Erythroblast (primary cell): ENCODE measurements at places on chromosomes 3 and 15.

GRCh38 chr3:120449251-120449650, 1.5 kb downstream of the FSTL1 start:
- no peak for DNase-seq

- no peak for DNase-seq
Measured at GRCh38 chr3:182182531-182182968, 470.8 kb downstream of the SOX2 start.

DNA sequence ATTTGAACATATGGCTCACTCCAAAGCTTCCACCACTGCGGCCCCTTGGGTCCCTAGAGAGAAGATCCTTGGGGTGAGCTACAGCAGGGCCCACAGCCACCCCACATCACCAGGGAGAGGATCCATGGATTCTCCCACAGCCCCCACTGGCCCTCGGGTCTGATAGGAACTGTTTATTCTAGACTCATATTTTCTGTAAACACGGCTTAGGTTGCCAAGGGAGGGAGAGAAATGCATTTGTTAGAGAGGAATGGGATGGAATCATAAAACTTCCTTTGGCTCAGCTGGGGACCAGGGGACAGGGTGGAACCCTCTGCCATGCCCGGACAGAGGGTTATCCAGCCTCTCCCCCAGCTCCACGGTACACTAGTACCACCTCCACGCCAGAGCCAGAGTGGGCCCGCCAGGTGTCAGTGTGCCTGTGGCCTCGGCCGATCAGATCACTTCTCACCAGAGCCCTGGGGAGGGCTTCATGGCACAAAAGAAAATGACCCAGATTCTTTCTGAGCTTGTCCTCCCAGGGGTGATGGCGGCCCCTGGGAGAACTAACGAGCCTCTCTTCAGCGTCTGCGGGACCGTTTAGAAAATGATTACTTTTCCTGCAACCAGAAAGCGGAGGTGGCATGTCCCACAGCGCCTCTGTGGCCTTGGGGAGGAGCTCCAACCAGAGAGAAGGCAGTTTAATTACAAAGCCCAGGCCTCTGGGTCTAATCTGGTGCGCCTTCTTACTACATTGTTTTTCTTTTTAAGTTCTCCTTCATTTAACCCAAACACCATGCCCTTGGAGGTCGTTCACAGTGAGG, 33.7 kb downstream of the ADCY5 start:
- DNase-seq = no peak

- DNase-seq = no peak
Measured at GRCh38 chr3:5023777-5024346, 44.6 kb downstream of the BHLHE40 start.

GRCh38 chr3:158509891-158510290, 61.1 kb upstream of the MLF1 start:
- no peak for DNase-seq

DNA sequence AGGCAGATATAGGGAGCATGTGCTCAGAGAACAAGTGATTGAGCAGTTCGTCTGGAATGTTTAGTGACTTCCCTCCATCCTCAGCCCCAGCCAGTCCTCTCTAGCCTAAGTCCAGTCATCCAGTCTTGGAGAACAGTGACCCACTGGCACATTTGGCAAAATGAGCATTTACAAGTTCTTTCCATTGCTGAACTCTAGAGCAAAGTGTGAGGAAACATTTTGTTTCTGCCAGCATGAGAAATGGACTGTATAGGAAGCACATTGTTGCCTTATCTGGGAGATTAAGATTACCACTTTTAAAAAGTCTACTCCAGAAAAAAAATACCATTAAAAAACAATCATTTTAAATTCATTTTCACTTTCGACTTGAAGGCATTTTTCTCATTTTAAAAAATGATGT, 353.6 kb downstream of the SHQ1 start:
- no peak for DNase-seq

GRCh38 chr3:57958642-57959422, 49.4 kb upstream of the FLNB start:
- peak; percentile 44 for DNase-seq

GRCh38 chr3:140128631-140129030, 193.6 kb downstream of the CLSTN2 start:
- DNase-seq = peak; percentile 6

DNA sequence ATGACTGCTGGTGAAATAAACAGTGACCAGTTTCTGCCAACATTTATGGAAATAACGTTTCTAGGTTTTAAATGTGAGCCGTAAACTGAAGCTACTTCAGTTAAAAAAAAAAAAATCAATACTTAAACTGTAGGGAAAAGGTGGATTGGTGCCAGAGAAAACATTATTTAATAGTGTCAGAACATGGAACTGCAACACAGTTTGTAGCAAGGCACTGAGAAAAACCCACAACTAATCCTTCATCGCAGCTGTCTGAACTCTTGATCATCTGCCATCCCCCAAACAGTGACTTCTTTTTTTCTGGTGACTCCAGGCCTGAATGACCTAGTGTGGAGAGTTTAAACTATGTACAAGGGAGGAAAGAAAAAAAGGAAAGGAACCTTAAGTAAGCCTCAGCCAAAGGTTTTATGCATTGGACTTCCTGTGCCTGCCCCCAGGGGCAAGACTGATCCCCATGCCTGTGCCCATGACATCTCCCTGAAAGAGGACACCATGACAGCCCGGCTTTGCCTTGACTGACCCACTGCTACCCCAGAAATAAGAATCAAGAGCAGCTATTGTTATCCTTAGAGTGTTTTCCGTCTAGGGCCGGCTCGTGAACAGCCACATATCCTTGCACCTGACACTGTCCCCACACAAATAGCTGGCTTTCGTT, 33.1 kb downstream of the CRTAP start:
- no peak for DNase-seq

DNA sequence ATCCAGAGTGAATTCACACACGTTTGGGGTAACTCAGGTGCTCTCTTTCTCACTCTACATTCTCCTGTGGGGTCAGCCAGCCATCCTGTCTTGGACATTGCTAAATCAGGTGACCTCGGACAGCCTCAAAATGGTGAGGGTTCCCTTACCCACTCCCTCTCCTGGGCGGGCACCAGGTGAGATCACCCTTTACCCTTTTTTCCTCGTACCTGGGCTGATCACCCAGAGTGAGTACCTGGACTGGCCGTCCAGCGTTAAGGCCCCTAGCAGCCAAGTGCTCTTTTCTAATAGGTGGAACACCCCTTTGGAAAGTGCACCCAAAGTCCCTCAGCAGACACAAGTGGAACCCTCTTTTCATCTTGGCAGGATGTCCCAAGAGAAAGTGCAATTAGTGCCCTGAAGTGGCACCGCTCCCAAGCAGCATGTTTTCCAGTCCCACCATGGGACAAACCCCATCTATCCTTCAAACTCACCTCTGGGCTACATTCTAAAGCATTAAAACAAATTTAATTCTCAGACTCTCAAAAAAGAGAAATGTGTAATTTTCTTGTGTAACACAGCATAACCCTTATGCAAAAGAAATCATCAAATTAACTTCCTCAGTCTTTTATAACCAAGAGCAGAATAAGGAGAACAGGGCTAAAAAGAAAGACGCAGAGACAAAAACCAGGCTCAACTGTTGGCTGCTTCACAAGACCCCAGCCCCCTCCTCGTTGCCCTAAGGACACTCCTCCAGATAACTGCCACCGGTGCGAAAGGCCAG, 20.7 kb downstream of the TRANK1 start:
- no peak for DNase-seq

GRCh38 chr15:82692171-82692570, 17.5 kb downstream of the AP3B2 start:
- no peak for DNase-seq

DNA sequence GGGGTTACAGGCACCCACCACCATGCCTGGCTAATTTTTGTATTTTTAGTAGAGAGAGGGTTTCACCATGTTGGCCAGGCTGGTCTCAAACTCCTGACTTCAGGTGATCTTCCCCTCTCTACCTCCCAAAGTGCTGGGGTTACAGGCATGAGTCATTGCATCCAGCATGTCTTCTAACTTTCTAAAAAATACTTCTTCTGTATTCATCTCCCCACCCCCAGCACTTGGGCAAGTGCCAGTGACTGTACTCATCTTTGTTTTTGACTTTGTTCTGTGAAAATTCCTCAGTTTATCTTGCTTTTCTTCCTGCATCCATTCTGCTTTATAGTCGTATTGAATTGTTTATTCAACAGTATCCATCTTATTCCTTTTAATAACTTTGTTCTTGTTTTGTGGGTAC, 47.6 kb downstream of the ARIH1 start:
- no peak for DNase-seq

DNA sequence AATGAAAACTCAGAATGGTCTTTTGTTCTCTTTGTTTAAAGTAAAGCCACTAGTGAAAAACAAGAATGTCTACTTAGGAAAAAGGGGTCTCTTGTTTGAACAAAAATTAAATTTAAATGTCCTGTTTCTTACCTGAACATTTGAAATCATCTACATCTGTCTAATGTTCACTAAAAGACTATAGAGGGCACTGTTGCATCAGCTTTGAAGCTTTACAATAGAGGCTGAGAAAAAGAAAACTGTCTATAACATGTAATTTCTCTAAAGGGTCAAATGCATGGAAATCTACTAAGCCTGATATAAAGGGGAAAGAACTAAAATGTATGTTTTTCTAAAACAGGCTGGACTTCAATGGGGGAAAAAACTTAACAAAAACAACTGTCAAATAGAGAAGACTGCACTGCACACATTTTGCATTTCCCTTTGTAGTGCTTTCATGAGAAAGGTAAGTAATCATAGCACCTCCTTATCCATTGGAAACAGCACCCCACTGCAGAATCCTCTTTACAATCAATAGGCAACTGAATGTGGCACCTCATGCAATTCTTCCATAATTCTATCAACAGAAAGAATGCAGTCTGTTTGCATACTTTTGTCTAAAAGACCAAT, 26.3 kb downstream of the DPH6 start:
- DNase-seq = peak; percentile 77

DNA sequence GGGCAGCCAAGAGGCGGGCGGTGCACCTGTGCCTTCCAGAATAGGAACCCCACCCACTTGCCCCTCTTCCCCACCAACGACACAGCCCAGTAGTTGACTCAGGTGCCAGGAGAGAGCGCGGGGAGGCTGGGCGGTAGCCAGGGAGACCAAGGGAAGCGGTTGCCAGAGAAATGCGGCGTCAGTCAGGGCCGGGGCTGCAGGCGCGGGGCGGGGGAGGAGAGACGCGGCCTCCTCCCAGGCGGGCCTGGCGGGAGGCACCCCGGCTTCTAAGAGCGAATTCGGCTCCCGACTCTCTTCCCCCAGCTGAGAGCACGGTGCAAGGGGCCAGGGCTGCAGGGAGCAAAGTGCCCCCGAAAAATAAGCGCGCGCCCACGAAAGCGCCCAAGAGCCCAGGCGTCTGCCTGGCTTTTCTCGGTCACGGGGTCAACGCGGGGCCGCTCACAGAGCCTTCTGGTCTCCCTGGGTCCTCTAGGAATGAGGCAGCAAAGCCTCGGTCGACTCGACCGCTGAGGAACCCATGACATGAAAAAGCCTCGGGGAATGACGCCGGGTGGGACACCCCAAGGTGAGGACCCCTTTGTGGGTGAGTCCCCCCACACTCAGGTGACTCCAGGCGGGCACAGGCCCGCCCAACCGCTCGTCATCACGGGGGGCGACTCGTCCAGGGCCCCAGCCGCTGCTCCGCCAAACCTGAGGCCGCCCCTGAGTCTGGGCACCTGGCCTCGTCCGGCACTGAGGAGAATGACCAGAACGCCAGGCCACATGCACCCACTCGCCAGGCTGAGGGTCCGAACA, 716 bp downstream of the CPEB1 start:
- peak; percentile 53 for DNase-seq

GRCh38 chr3:33134026-33134625, 20.3 kb downstream of the CRTAP start:
- DNase-seq = no peak

- DNase-seq = no peak
Measured at GRCh38 chr3:124395584-124396338, 334.5 kb upstream of the UMPS start.

- no peak for DNase-seq
Measured at GRCh38 chr3:154182322-154182922, 61.2 kb downstream of the ARHGEF26 start.

GRCh38 chr3:165383381-165383780, 187.2 kb upstream of the SLITRK3 start:
- DNase-seq = no peak

GRCh38 chr15:55239440-55240124, 42.8 kb upstream of the RSL24D1 start:
- peak; percentile 62 for DNase-seq

DNA sequence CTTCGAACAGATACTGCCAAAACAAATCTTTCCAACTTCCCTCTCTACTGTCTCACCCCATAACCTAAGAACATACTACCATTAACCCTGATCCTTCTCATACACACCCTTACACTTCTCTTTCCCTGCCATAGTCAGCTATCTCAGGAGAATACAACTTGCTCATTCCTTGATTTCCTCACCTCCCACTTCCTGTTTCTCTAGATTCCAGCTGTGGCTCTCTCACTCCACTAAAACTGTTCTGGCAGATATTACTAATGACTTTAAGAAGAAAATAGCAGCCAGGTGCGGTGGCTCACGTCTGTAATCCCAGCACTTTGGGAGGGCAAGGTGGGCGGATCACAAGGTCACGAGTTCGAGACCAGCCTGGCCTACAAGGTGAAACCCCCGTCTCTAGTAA, 4.6 kb downstream of the LSG1 start:
- no peak for DNase-seq

- peak; percentile 35 for DNase-seq
Measured at GRCh38 chr15:41494190-41494921, 682 bp downstream of the ITPKA start.

- DNase-seq = no peak
Measured at GRCh38 chr3:196177967-196178366, 33.2 kb downstream of the ZDHHC19 start.

DNA sequence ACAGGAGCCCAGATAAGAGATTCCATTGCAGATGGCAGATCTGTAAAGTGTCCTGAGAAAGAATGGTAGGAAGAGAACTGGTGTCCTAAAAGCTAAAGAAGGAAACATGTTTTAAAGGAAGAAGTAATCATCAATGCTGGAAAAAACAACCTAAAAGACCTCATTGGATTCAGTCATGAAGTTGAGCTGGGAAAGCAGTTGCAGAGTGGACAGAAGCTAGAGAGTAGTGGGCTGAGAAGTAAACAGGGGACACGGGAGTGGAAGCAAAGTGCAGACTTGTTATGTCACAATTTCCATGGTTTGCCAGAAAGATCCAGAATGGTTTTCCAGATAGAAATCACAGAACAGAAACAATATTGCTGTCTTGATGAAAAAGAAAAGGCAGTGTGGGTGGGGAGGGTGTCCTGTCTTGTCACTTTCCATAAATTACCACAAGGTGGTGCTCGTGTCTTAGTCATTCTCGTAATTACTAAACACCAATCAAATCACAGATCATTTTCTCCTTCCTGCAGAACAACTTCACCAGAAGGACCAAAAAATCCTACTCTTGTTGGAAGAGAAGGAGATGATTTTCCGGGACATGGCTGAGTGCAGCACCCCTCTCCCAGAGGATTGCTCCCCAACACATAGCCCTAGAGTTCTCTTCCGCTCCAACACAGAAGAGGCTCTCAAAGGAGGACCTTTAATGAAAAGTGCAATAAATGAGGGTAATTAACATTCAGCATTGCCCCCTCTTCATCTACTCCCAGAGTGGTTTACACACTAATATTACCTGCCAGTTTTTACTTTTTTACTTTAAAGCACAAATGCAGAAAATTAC, 64.5 kb downstream of the KLHL25 start:
- DNase-seq = peak; percentile 67

- DNase-seq = no peak
Measured at GRCh38 chr3:138629526-138629925, 21.0 kb downstream of the FAIM start.

GRCh38 chr3:127690106-127690505, 17.4 kb downstream of the ABTB1 start:
- no peak for DNase-seq

GRCh38 chr3:107845380-107846278, 245.2 kb downstream of the CD47 start:
- no peak for DNase-seq
